ENCODE measurements at places on chromosomes 16 and 17.
A peak's percentile ranks its signal among the peaks of the same experiment; 100 is the strongest.

DNA sequence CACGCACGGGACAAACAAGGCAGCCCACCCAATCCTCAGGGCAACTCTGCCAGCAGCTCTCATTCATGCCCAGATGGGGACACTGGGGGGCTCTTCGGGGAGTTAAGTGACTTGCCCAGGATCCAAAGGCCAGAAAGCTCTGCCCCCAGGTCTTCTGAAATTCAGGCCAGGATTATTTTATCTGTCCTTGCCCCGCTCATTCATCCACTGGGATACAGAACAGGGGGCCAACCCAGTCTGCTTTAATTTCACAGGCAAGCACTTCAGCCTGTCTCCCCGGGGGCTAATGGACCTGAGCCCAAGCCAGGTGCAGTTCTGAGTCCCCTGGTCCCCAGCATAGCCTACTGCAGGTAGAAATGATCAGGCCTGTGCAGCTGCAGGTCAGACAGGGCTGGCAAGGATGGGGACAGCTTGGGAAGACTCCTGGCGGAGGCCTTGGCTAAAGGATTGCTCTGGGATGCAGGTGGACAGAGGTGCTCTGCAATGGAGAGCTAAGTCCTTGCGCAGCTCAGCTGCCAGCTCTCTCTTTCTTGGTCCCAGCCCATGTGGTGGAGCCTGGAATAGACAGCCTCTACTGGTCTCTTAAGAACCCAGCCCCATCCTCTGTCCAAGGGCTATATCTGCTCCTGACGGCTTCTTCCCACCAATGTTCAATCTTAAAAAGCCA lies 766 bp upstream of the B3GNT9 start:
- peak overlapping the region; percentile 66 for H3K27ac ChIP-seq
- H3K36me3 ChIP-seq: peaks cover 14% of the 10 kb centered on the region
- peak overlapping the region; percentile 61 for H3K4me3 ChIP-seq
- H3K27me3 ChIP-seq: no peaks in the 10 kb centered on the region

GRCh38 chr16:53559270-53559951 lies 56.4 kb upstream of the AKTIP start:
- no peak overlapping the region for H3K4me3 ChIP-seq
- no peak overlapping the region for H3K27ac ChIP-seq
- H3K27me3 ChIP-seq: no peaks in the 10 kb centered on the region
- no peaks in the 10 kb centered on the region for H3K36me3 ChIP-seq
- DNase-seq: no peak

- H3K27ac ChIP-seq: no peak overlapping the region
- peaks cover 11% of the 10 kb centered on the region for H3K4me1 ChIP-seq
- H3K4me3 ChIP-seq: no peak overlapping the region
- peaks cover 13% of the 10 kb centered on the region for H3K27me3 ChIP-seq
- no peak for DNase-seq
Measured at GRCh38 chr17:81810892-81811704, 7.1 kb downstream of the GCGR start.

DNA sequence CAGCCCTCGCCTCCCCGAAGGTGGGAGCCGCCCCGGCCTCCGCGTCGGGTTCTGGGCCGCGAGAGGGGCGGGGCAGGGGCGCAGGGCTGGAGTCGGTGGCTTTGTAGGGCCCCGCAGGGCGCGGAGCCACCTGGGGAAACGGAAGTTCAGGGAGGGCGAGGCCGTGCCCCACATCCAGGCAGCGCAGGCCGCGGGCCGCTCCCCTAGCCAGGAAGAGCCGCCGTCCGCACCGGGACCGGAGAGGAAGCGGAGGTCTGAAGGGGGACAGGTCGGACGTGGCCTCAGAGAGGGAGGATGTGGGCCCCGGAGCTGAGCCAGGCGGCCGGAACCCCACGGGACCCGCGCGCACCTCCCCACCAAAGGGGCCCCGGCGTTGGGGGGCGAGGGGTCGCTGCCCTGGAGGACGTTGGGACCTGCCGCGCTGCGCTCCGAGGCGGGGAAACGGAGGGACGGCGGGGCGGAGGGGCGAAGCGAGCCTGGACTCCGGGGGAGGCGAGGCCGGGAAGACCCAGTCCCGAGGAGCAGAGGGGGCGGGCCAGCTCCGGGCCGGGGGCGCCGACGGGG lies 482 bp upstream of the SLC16A3 start:
- H3K4me3 ChIP-seq: peak overlapping the region; percentile 99
- no peak for DNase-seq
- no peaks in the 10 kb centered on the region for H3K27me3 ChIP-seq
- no peaks in the 10 kb centered on the region for H3K36me3 ChIP-seq
